Nephron progenitor cell (in vitro differentiated cells): ENCODE measurements at places on chromosomes 7 and 10.
A peak's percentile ranks its signal among the peaks of the same experiment; 100 is the strongest.

- DNase-seq, result no peak
Measured at GRCh38 chr7:141685285-141686023, 16.5 kb downstream of the DENND11 start.

DNA sequence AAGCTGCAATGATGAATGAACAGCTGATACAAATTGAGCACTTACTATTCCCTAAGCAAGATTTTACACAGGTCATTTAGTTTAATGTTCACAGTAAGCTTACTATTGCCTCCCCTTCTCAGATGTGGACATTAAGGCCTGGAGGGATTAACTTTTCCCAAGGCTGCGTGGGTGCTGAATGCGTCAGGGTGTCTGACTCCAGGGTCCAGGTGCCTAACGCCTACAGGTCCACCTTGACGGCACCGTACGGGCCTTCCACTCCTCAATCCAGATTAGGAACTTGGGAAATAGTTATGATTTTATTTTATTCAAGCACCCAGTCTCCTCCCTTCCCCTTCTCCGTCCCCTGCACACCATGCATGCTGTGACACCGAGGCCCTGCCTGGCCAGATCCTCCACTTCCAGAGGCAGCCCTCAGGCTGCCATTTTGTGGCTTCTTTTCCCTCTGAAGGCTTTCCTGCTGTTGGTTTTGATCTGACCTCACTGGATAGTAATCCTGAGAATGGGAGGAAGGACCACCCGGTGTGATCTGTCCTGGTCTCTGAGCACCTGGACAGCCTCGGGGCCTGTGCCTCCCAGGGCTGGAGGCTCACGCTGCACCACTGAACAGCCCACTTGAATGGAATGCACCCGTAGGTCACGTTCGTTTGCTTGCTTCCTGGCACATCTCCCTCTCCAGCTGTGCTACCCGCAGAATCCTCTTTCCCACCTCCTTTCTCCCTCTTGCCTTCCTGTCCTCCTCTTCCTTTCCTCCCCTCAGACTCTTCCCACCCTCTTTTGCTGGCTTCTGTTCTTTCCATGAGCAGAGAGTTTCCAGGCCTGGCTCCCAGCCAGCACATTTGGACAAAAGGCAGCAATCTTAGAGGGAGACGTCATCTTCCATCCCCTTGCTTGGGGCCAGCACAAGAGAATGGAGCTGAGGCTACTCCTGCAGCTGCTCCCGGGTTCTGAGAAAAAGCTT, 14.4 kb downstream of the DENND2A start:
- DNase-seq, result no peak

DNA sequence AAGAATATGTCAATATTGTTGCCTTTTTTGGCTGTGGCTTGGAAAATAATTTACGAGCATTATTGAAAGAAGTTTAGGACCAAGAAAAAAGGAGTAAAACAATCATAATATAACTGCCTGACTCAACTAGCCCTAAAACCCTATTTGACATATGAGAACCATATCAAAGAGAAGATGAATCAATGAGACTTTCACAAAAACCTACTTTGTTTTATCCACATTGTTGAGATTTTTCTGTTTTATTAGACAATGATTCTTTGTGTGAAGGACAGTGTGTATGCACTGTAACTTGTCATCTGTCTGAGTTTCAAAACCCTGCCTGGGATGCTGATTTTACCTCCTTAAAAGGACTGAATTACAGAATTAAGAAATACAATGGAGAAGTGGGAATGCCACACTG, 19.0 kb downstream of the SOSTDC1 start:
- DNase-seq, result no peak

GRCh38 chr10:71765176-71765904, 8.0 kb downstream of the VSIR start:
- DNase-seq, result no peak

GRCh38 chr10:6418167-6418566, 161.9 kb downstream of the PRKCQ start:
- no peak for DNase-seq

- no peak for DNase-seq
Measured at GRCh38 chr10:110794808-110795207, 76.9 kb upstream of the PDCD4 start.

DNA sequence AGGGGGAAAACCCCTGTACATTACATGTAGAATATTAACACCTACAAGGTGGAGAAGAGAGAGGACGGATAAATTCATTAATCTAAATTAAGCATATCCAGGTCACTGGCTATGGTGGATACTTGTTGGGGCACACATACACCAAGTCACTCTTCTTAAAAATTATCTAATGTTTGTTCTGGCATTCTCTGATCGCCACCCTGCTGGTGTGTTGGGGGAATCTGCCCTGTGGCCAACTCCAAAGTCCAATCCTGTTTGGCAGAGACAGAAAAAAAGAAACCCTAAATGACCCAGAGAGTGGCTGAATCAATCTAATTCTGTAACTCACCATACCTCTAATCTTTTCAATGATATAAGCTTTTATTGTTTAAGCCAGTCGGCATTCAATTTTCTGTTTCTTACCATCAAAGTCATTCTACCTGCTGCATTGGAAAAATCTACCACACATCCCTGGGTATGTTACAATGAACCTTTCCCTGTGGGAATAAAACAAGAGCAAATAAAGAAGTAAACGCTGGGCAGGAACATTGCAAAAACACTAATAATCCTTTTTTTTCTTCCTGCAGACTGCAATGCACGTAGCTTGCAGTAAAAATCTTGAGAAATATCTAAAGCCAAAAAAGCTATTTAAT, 34.2 kb downstream of the ELMO1 start:
- no peak for DNase-seq

- no peak for DNase-seq
Measured at GRCh38 chr10:113495553-113495952, 57.3 kb upstream of the HABP2 start.

DNA sequence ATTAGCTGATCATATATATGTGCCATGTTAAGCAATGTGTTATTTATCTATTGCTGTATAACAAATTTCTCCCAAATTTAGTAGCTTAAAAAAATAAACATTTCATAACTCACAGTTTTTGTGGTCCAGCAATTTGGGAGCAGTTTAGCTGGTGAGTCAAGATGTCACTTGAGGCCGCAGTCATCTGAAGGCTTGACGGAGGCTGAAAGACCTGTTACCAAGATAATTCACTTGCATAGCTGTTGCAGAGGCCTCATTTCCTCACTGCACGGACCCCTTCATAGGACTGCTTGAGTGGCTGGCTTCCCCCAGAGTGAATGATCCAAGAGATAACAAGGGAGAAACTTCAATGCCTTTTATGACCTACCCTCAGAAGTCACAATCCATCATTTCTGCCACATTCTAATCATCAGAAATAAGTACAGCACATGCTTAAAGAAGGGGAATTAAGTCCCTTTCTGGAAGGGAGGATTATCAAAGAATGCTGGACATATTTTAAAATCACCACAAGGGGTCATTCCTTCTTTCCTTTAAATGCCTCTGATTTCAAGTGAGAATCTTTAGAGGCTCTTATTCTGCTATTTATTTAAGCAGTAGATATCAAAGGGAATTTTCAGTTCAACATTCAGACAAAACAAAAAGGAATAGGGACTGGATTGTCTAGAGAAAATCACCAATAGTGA, 10.5 kb upstream of the SRPK2 start:
- DNase-seq, result no peak

DNA sequence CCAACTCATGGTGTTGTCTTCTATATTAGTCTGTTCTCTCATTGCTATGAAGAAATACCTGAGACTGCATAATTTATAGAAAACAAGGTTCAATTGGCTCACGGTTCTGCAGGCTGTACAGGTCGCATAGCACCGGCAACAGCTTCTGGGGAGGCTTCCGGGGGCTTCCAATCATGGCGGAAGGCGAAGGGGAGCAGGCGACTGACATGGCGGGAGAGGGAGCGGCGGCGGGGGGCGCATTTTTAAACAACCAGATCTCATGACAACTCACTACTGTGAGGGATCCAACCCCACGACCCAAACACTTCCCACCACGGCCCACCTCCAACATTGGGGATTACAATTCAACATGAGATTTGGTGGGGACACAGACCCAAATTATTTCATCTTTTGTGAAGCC, 28.7 kb upstream of the GDI2 start:
- no peak for DNase-seq

GRCh38 chr7:13111230-13111629, 423.8 kb downstream of the ARL4A start:
- DNase-seq, result no peak

DNA sequence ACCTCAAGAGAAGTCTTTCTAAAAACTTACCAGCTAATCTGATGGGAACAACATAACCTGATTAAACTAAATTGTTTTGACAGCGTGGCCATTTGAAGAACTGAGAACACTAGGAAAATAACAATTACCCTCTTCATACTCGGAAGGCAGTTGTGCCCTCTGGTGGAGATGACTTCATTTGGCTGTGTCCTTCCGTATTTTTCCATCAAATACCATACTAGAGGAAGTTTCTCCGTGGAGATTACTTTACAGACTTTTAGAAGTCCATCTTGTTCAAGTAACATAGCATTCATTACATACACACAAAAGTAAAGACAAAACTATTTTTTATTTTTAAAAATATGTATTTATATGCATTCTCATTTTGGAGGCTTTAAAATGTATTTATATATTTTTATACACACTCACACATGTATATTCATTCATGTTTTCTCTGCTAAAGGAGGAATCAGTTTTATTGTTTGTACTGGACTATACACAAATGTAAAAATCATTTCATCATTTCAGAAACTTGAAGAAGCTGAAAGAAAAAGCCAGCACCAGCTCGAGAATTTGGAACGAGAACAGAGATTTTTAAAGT, 25.2 kb downstream of the SMNDC1 start:
- peak; percentile 20 for DNase-seq

- DNase-seq, result no peak
Measured at GRCh38 chr10:24394461-24395190, 185.7 kb downstream of the KIAA1217 start.

GRCh38 chr10:20006169-20006870, 190.1 kb downstream of the PLXDC2 start:
- no peak for DNase-seq

DNA sequence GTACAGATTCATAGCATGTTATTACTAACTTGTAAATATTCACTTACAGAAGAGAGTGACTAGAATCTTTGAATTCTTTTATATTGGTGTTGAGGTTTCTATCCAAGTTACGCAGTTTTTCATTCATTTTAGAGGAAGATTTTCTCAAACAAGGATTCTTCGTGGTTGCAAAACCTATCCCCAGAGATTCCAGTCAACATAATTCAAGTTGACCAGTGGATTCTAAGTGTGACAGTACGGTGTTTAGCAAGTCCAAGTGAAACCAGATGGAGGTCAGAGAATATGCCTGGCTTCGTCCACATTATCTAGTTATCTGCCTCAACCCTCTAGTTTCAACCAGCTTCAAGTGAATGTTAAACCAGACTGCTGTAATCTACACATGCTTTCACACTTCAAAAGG, 131.9 kb downstream of the SDK1 start:
- no peak for DNase-seq

GRCh38 chr10:327889-328852, 192.9 kb downstream of the ZMYND11 start:
- DNase-seq, result no peak

GRCh38 chr10:17229016-17229716, 1.1 kb downstream of the VIM start:
- DNase-seq, result peak; percentile 74

- DNase-seq, result no peak
Measured at GRCh38 chr10:110425684-110426293, 71.9 kb upstream of the DUSP5 start.

- DNase-seq, result no peak
Measured at GRCh38 chr7:39102234-39102633, 124.5 kb downstream of the POU6F2 start.

GRCh38 chr10:97931041-97931440, 81.4 kb downstream of the GOLGA7B start:
- no peak for DNase-seq

DNA sequence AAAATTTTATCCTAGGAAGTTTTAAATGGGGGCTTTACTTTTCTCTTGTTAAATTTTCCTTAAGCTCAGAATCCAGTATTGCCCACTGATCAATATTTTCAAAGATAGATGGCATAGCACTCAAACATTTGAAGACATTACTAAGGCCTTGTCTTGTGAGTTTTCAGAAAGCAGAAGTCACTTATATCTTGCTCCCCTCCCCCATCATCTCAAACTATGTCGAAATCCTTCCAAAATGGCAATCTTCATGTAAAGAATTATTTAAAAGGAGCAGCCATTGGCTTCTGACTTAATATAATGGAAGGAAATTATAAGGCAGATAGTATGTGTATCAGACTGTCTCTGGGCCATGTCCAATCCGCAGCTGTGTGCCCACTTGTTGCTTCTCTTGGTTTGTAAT, 553.5 kb upstream of the C7orf33 start:
- no peak for DNase-seq

GRCh38 chr7:129877146-129877792, 75.5 kb downstream of the UBE2H start:
- DNase-seq, result no peak

GRCh38 chr7:101165075-101165957, at the start of gene VGF:
Gene VGF, minus strand, starts transcription at chr7:101165569. Its CDS starts 726 bp downstream, at chr7:101164843.
- DNase-seq, result peak; percentile 98

GRCh38 chr10:114767101-114767985, 54.2 kb upstream of the FHIP2A start:
- peak; percentile 43 for DNase-seq

GRCh38 chr10:67878133-67878532, 6.3 kb upstream of the SIRT1 start:
- no peak for DNase-seq

DNA sequence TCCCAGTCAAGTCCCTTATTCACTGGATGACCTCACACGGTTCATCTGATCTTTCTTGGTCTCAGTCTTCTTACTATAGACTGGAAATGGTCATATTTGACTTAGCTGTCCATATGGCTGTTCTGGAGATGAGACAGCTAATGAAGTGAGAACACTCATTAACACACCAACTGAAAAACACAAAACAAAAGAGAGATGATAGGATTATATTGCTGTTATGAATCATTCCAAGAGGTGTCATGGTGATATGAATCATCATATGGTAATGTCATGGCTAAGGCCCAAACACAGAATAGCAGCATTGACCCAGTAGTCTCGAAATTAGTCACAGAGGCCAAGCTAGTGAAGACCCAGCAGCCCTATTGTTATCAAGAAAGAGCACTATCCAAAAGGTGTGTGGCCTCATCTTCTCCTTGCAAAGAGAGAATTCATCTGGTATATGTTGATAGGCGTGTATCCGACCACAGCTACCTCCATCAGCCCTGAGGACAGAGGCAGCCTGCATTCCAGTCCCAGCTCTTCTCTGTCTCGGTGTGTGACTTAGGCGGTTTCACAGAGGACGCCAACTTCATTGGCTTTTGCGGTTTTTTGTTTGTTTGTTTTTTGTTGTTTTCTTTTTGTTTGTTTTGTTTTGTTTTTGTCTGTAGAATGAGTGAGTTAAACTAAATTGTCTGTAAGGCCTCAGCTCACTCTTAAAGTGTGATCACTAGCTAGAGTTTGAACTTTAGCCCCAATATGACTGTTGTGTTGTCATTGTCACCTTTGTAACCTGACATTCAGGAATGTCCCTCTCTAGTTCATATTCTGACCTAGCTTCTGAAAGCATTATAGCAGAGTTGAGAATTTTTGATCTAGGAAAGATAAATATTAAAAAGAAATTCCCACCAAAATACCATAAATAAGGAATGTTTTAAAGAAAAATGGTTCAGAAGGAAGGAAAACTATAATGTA, 97.4 kb upstream of the PDCD4 start:
- no peak for DNase-seq

GRCh38 chr10:120570418-120570817, 113.4 kb downstream of the PLPP4 start:
- no peak for DNase-seq
